ENCODE measurements at places on chromosomes 16 and 17. TPM values are rescaled to one million over a fixed set of nuclear protein-coding genes. Genes with fewer than 3 reads are reported as not detected.

DNA sequence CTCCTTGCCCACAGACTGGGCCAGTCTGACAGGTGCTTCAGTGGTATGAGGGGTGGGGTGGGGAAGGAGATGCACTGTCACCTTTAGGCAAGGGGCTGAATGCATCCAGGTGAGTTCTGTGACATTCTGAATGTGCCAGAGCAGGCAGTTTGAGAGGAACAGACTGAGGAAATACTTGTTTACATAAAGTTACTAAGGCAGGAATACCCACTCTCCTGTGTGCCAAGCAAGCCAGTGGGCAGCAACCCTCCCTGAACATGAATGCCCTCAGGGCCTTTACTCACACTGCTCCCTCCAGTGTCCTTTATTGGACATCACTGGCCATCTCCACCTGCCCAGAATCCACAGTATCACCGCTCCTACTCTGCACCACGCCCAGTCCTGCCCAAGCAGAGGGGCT lies 33.1 kb upstream of the ULK2 start:
- no peak for DNase-seq

GRCh38 chr17:77124192-77124889 lies 16.4 kb upstream of the SEC14L1 start:
- DNase-seq: no peak

DNA sequence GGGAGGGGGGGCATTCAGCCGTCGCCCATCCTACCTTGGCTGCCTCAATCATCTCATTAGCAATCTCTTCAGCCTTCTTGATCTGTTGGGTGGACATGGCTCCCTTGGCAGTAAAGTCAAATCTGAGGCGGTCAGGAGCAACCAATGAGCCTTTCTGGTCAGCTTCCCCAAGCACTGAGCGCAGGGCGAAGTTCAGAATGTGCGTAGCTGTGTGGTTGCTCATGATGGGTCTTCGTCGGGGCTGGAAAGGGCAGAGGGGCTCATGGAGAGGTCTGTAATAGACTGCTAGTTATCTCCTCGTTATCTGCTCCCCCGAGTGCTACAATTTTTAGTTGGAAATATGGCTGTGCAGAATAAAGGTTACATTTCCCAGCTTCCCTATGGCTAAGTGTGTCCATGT lies 7.2 kb upstream of the EXOSC6 start:
- no peak for DNase-seq

- DNase-seq: no peak
These were observed 34.5 kb downstream of the FAM222B start for GRCh38 chr17:28807925-28808634.

DNA sequence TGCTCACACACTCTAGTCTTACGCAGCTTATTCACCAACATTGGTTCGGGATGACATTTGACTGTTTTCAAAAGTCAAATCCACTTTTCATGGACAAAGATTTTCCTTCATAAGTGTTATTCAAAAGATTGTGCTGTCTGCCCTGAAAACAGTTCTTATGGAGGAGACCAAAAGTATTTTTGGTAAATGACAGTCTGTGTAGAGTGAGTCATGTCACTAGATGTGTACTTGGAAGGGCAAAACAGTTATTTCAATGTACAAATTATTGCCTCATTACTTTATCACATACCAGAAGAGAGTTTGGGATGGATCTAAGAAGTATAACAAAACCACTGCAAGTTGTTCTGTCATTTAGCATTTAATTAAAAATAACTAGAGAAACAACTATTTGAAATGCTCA lies 265.6 kb downstream of the CDH13 start:
- no peak for DNase-seq

- DNase-seq: no peak
These were observed 79.6 kb downstream of the GAS7 start for GRCh38 chr17:10118788-10119130.

DNA sequence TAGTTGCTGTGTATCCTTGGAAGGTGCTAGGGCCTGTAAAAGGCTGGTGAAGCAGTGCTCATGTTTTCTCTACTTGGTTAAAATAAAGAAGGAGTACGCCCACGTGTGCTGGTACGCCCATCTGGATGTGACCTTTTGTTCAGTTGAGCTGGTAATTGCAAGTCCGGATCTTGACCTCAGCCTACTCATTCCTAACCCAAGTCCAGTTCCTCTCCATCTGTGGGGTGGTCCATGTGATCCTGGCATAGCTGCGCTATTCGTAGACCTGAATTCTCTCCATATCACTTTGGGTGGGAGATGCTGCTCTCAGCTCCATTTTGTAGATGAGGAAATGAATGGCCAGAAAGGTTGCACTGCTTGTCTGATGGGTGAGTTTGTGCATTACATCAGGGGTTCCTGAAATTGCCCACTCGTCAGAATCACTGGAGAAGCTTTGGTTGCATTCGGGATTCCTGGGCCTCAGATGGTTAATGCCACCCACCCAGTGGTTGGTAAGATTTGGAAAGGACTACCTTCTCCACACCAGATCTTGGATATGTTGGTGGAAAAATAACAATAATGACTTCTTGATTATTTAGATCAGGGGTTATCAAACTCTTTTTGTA lies 328.8 kb downstream of the CPPED1 start:
- no peak for DNase-seq

DNA sequence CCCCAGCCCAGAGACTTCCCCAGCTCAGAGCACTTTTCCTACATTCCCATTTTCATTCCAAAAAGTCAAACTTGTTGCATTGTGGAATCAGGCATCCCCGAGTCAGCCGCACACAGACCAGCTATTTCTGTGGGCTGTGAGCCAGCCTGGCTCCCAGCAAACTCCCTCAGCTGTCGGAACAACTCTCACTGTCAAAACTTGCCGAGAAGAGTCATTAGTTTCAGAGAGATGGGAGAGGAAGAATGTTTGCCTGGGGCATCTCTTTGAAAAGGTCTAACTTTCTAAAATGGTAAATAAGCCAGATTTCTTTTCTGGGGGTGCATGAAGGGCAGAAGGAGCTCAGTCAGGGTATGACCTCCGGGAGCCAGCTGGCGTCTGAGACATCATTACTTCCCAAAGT lies 280.0 kb downstream of the TMEM114 start:
- no peak for DNase-seq

GRCh38 chr16:19997734-19998133 lies 76.0 kb downstream of the GPR139 start:
- no peak for DNase-seq

GRCh38 chr16:84914273-84914672 lies 94.5 kb downstream of the CRISPLD2 start:
- no peak for DNase-seq

DNA sequence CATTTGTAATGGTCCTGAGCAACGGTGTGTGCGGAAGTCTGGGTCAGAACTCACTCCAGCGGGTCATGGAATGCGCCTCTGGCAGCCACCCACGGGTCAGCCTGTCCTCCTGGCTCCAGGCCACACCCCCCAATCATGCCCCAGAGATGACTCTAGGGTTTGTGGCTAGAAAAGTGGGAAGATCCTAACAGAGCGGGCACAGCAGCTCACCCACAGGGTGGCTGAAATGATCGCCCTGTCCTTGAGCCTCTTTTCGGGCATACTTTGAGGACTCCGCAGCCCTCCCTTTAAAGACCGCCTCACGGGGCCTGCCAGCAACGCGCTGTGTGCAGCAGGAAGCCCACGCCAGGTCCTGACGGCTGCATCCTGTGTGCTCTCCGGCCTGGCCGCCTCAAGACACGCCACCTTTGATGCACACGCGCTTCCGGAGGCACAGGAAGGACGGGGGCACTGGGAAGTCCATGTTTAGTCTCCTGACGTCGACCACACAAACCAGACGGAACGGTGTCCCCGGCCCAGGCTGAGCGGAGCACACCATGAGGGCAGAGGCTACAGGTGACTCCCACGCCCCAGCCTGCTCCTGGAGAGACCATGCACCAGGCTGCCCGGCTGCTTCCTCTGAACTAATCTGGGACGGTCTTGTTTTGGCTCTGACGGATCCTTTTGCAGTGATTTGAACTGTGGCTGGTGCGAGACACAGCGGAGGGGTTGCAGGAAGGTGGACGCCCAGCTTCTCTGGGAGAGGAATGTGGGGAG lies 92.9 kb downstream of the TBC1D16 start:
- no peak for DNase-seq

DNA sequence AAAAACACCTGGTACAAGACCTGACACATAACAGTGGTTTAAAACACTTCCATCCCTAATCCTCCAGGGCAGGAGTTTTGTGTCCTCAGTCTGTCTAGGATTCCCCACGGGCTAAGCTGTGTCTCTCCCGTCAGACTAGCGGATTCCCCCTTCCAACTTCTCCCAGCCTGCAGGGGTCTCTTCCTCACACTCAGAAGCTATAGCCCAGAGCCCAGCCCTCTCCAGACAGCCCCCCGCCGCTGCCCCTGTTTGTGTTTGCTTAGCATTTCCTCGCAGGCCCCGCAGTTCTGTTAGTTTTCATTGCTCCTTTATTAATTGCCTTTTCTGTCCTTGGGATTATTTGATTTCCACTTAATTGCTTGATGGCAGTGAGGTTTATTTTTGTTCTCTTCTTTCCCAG lies 91.2 kb downstream of the TMEM132E start:
- DNase-seq: no peak

DNA sequence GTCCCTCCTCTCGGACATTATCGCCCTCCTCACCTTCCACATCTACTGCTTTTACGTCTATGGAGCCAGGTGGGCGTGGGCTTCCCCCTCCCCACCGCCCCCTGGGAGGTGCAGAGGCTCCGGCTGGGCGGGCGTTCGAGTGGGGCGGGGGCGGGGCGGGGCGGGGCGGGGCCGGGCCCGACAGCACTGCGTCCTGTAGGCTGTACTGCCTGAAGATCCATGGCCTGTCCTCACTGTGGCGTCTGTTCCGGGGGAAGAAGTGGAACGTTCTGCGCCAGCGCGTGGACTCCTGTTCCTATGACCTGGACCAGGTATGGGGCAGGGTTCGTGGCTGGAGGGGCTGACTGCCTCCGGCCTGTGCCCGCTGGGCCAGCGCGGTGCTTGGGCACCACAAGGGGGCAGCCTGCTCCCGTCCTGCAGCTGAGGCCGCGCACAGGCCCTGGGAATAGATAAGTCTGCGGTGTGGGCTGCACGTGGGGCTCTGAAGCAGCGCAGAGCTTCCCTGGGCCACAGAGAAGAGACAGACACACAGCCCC lies 9.2 kb downstream of the PIGQ start:
- DNase-seq: peak; percentile 81

DNA sequence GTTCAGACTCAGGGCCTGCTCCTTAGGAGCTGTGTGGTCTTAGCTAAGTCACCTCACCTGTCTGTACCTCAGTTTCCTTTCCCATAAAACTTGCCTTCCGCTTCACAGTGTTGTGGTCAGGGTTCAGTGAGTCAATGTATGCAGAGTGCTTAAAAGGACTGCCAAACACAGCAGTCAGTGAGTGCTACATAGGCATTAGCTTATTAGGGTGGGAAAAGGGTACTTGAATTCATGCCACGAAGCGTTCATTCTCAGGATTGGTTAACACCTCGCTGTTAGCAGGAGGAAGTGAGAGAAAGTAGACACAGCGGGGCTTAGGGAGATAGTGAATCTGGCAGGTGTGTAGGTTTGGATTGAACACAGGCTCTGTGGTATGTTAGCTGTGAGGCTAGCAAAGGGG lies 155.2 kb downstream of the SHISA9 start:
- DNase-seq: no peak

DNA sequence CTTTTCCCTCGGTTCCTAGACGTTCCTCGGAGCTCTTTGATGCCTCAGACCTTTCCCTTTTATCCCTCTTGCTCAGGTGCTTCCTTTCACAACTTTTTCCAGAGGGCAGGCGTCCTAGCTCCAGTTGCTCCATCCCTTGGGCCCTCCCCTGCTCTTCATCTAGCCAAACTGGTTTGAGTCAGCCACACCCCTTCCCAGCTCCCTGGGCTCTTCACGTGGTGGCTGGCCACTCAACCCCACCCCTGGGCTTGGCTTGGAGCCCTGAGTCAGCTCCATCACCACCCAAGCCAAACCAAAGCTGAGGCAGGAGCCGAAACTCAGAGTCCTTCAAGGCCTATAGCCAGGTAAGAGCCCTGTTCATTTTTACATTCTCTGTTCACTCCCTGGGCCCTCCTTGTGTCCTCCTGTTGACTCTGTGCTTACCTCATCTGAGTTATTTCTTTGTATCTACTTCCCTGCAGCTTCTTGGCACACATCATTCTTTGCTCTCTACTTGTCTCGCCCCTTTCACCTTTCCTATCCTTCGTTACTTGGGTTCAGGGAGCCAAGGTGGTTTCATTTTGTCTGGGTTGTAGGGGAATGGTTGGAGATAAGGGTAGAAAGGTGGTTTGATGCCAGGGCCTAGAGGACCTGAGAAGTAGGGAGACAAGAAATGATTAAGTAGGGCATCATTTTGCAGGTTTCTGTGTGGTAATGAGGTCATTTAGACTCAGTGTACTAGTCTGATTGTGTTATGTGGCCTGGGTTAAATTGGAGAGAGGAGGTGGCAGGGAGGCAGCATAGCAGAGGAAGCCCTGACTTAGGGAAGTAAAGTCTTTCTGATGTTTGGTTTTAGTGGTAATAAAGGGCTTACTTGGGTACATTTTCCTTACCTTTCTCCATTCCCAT lies 7.6 kb upstream of the PHKG2 start:
- peak; percentile 92 for DNase-seq

- DNase-seq: peak; percentile 79
These were observed 42.6 kb downstream of the CPNE2 start for GRCh38 chr16:57134982-57135381.

- peak; percentile 90 for DNase-seq
These were observed 92.1 kb upstream of the GSE1 start for GRCh38 chr16:85520853-85521521.

- no peak for DNase-seq
These were observed 201.6 kb upstream of the SOX9 start for GRCh38 chr17:71919186-71919585.

DNA sequence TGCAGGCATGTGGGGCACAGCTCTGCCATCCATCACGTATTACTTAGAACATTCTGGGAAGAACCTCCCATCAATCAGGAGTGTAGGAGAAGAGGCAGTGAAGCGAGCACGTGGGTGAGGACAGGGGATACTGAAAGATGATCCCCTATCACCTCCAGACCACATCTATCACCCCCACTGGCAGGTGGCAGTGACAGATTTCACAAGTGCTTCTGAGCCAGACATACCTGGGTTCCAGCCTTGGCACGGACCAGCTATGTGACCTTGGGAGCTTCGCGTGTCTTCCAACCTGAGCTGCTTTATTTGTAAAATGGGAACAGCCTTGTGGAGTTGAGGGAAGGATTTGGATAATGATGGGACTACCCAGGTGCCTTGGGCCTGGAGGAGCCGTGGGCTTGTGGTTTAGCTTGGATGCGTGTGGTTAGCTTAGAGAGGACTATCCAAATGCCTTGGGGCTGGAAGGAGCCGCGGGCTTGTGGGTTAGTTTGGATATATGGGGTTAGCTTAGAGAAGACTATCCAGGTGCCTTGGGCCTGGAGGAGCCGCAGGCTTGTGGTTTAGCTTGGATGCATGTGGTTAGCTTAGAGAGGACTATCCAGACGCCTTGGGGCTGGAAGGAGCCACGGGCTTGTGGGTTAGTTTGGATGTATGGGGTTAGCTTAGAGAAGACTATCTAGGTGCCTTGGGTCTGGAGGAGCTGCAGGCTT lies 206.4 kb downstream of the ENGASE start:
- no peak for DNase-seq

Gene PNMT
- total RNA-seq: 1.5 TPM

Gene CD300C
- total RNA-seq: 1.7 TPM

Gene PSMD7
- total RNA-seq: 96.7 TPM

Gene SGSH
- 39.7 TPM for total RNA-seq

Gene PRR14
- 65.6 TPM for total RNA-seq

Gene C17orf78
- not detected for total RNA-seq

Gene SLC13A2
- 87.0 TPM for total RNA-seq
